ENCODE measurements at places on chromosomes 12 and 14.

GRCh38 chr14:95681153-95681552 is 5.1 kb upstream of the TCL1B start:
- DNase-seq = peak; percentile 20

- no peak for DNase-seq
These were observed 100.5 kb downstream of the PIWIL1 start for GRCh38 chr12:130438243-130438620.

DNA sequence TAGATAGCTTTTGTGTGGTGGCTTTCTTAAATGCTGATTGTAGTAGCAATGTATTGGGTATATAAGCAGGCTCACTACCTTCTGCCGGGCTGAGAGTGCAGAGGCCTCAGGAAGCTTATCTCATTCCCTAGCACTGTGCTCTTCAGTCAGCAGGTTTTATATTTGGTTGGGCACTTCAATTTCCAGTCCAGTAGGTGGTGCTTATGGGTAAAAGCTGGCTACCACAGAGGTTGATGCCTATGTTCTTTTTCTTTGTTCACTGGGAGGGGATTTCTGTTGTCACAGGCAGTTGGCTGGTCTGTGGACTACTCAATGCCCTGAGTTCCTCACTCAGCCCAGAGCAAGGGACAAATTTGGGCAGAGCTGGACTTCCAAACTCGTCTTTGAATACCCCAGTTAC is 43.0 kb upstream of the GLIPR1 start:
- DNase-seq = no peak

DNA sequence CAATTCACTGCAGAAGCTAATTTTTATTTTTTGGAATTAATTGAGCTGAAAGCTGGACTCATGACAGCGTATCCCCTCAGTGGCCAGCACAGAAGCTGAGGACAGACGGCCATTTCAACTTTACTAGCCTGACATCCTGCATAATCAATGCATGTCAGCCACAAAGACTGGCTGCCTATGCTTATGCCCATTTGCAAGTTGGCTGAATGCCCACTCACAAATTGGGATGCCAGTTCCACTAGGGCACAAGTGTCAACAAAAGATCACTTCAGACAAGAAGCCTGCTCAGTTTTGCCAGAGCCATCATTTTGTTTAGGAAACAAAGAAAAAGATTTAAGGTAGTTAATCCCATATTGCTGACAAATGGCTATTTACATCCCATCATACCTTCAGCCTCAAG is 417.6 kb downstream of the NOVA1 start:
- peak; percentile 10 for DNase-seq

- no peak for DNase-seq
These were observed 650 bp downstream of the LLPH start for GRCh38 chr12:66129934-66130266.

DNA sequence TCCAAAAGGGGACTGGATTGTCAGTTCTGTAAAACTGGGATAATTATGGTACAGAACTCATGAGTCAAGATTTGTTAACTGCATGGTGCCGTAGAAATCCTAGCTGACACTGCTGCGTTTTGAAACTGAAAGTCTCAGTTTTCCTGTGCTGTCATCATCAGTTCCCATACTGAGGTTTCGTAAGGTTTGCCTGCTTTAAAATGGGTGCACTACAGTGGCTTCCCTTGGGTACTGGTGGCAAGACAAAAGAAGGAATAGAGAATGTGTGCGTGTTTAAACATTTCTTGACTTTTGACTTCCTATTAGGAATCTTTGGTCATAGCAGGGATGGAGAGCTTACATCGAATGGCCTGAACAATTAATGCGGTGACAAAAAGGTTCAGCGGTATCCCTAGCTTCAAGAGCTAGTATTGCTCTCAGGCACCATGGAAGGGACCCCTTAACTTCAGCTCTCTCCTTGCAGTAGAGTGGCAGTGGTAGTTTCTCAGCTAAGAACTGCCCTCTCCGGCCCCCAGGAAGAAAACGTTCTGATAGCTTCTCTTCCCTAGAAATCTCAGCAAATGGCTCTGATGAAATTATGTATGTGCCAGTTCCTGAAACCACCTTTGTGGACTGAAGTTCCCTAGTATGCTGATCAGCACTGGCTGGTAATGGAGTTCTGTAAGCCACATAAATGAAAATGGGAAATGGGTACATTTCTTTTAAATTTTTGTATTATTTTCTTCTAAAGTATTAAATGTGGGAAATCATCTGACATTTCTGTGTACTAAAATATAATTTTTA is 28.9 kb downstream of the ANO6 start:
- no peak for DNase-seq

GRCh38 chr14:68665131-68665530 is 127.7 kb downstream of the ZFP36L1 start:
- no peak for DNase-seq

DNA sequence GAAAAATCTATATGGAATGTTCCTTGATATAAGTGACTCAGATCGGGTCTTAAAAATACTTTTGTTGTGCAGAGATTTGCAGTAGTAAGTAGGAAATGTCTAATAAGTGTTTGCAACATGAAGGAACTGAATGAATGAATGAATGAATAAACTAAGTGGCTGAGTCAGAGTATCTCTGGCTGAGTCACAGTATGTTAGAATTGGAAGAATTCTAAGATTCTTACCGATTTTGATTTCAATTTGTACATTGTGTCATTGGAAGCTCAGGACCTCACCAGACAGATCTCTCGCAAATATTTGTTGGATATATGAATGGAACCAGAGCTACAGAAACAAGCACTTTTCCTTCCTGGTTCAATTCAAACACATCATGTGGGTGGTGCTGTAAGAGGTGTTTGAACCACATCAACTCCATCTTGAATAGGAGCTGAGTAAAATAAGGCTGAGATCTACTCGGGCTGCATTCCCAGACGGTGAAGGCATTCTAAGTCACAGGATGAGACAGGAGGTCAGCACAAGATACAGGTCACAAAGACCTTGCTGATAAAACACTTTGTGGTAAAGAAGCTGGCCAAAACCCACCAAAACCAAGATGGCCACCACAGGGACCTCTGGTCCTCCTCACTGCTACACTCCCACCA is 123.9 kb upstream of the FOXN3 start:
- DNase-seq = no peak

DNA sequence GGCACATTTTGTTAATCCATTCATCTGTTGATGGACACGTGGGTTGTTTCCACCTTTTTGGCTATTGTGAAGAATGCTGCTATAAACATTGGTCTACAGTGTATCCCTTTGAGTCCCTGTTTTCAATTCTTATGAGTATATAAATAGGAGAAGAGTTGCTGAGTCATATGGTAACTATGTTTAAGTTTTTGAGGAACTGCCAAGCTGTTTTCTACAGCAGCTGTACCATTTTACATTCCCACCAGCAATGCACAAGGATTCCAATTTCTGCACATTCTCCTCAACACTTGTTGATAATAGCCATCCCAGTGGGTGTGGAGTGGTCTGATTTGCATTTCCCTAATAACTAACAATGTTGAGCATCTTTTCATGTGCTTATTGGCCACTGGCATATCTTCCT is 6.9 kb upstream of the SVOP start:
- no peak for DNase-seq

GRCh38 chr12:78555802-78556201 is 308.8 kb upstream of the SYT1 start:
- DNase-seq = no peak

GRCh38 chr14:99413172-99413571 is 67.5 kb downstream of the SETD3 start:
- no peak for DNase-seq

- DNase-seq = peak; percentile 59
These were observed 25.2 kb upstream of the PPFIBP1 start for GRCh38 chr12:27498761-27499160.

- DNase-seq = no peak
These were observed 24.3 kb downstream of the ANG start for GRCh38 chr14:20712904-20713303.

DNA sequence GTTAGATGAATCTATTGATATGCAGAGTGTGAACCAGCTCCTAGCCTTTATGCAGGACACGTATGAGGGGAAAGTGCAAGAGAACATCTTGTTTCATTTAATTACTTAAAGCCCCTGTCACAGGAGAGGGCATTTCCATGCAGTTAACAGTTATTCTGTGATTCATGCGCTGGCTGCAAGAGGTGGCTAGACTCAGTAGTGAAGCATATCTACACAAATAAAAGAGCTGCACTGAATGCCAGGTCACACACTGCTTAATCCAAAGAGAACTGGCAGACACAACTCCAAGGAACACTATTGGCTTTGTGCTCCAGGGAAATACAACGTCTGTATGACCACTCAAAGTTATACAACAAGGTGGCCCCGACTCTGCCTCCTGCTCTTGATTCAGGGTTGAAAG is 394.1 kb downstream of the C12orf75 start:
- DNase-seq = no peak

GRCh38 chr14:64478634-64479250 is 13.4 kb downstream of the AKAP5 start:
- peak; percentile 34 for DNase-seq

- DNase-seq = no peak
These were observed 20.9 kb downstream of the RASSF3 start for GRCh38 chr12:64631197-64631596.

DNA sequence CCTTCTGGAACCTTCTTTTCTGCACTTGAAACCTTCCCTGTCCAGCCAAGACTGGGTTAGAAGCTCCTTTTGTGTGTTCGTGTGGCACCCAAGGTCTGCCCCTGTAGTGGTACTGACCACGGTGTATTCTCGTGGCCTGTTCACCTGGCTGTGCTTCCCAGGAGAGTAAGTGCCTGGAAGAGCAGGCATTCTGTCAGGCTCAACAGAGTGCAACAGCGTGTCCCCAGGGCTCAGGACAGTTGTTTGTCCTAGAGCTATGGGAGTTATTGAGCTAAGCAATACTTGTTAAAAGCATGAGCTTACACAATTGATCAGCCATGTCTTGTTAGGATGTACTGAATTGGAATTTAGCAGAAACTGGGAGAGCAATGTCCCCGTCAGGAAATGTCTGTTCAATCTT is 12.9 kb upstream of the SLC38A2 start:
- DNase-seq = no peak

GRCh38 chr14:84961637-84962036 is 568.3 kb upstream of the FLRT2 start:
- peak; percentile 47 for DNase-seq

DNA sequence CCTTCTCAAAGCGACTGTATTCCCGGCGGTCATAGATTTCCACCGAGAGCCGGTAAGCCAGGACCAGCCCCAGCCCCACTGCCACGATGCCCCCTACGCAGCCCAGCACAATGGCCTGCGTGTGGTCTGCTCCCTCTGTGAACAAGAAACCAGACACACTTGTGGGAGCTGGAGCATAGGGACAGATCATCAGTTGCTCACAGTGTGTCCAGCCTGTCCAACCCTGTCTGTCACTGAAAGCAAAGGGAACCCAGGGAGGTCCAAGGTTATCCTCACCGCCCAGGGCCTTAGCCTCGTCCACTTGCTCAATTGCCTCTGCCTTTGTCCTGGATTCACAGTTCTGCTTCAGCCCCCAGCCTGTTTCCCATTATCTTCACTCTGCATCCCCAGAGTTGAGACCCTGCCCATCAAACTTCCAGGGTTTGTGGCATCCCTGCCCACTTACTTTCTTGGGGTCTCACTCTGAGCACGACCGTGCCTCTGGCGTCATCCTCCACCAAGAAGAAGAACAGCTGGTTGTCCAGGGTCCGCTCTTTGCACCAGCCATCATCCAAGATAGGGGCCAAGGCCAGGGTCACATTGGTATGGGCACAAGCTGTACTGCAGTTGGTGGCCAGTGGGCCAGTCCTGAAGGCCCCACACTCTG is 11.3 kb upstream of the CSAD start:
- no peak for DNase-seq

DNA sequence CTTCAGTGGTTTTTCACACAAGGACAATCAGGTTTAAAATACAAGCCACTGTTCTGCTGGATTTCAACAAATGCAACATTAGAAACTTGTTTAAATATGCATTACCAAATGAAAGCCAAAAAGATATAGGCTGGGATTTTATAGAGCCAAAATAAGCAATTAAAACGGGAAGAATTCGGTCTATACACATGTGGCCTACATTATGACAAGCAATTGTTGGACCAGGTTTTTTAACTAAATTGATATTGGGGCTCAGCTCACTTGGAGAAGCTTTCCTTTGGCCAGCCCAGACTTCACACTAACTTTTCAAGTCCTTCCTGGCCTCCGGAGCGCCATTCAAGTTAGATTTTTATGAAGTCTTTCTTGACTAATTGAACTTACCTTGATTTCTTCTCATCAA is 16.9 kb upstream of the PDE3A start:
- no peak for DNase-seq

DNA sequence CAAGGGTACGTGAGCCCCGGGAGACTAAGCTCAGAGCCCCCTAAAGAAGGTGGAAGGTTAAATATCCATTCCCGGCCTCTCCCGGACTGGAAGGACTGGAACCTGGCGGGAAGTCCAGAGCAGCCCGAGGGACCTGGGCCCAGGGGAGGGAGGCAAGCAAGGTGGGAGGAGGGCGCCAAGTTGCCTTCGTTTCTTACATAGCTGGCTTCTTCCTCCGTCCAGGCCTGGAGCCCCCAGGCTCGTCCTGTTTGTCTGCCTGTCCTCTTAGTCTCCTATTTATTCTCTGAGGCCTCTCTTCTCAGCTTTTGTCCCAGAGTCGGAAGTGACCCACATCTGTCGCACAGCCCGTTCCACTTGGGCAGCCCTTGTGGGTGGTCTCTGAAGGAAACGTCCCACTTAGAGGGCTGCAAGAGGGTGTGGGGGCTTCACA is 745 bp downstream of the PCK2 start:
- DNase-seq = no peak

DNA sequence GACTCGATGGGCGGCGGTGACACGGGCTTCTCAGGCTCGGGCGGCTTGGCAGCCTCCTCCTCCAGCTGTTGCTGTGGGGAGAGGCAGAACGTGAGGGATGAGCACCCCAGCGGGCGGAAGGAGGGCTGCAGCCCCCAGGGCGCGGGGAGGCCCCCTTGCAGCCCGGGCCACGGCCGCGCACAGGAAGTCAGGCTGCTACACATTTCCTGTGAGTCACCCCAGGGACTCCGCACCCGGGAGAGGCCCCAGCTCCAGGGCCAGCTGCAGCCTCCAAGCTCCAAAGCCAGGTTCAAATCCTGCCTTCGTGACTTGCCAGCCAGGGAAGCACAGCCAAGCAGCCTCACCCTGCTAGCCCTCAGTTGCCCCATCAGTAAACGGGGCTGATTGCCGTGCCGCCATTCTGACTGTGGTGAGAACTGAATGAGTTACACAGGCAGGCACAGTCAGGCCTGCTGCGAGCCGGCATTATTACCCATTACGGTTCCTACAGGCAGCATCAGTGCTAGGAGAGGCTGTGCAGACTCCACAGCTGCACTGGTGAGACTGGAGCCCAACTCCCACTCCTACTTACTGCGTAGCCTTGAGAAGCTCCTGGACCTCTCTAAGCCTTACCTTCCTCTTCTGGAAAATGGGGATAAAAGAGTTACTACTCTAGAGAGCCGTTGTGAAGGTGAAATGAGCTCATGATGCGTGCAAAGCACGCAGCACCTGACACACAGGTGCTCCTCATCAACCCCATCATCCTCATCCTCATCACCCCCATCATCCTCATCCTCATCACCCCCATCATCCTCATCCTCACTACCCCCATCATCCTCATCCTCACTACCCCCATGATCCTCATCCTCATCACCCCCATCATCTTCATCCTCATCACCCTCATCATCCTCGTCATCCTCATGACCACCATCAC is 100.9 kb downstream of the NCOR2 start:
- peak; percentile 22 for DNase-seq
